ENCODE measurements at places on chromosomes 7 and 10.
A peak's percentile ranks its signal among the peaks of the same experiment; 100 is the strongest.

DNA sequence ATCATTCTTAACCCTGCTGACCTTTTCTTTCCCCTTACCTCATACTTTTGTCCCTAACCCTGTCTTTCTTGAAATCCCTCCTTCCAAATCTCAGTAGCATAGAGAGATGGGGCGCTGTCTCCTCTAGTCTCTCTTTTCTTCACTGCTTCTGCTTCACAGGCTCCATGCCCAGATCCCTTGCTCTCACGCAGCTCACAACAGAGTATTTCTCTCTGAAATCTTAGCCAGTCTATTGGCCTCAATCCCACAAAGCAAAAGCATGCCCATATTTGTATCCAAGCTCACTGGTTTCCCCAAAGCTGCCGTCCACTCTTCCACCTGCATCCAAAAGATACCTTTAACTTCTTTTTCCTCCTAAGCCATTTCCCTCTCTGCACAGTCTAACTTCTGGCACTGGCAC is 526.8 kb downstream of the PLXDC2 start:
- no peak for DNase-seq

DNA sequence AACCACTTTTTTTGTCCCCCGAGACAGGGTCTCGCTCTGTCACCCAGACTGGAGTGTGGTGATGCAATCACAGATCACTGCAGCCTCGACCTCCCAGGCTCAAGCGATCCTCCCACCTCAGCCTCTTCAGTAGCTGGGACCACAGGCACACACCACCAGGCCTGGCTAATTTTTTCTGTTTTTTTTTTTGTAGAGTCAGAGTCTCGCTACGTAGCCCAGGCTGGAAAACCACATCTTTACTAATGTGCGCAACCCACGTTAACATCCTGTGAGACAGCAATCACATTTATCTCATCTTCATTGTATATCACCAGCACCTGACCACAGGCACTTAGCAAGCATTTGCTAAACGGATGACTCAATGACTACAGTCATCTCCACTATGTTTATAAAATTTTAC is 77.8 kb upstream of the ATP6V0A4 start:
- DNase-seq: peak; percentile 74

- no peak for DNase-seq
These were observed 445.2 kb downstream of the DNAJB6 start for GRCh38 chr7:157782041-157782440.

- DNase-seq: no peak
These were observed 39.5 kb upstream of the DMBT1 start for GRCh38 chr10:122521011-122521410.

DNA sequence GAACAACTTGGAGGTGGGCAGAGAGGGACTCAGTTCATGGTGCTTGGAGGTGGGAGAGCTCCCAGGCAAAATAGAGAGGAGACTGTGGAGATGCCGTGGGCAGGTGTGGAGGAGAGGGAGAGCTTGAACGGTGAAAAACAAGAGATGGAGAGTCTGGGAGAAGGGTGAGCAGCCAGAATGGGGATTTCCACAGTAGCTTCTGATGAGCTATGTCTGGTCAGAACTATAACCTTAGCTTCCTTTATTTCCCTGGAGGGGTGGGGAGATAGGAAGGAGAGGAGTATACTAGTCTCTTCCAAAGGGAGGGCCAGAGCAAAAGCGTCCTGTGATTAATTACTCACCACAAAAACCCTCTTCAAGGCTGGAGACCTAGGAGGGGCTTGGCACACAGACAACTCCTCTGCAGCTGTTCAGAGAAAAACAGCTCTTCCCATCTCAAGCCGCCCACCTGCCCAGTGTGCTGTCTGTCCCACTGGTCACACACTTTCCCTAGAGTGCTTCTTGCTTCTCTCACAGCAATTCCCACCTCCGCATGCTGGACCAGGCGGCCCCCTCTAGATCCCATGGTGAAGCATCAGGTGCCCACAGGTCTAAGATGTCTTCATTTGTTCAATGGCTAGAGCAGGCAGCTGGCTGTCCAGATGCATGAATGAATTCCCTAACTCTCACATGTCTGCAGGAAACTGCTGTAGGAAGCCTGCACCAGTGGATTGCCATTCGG is 41.9 kb downstream of the TAS2R41 start:
- DNase-seq: no peak

DNA sequence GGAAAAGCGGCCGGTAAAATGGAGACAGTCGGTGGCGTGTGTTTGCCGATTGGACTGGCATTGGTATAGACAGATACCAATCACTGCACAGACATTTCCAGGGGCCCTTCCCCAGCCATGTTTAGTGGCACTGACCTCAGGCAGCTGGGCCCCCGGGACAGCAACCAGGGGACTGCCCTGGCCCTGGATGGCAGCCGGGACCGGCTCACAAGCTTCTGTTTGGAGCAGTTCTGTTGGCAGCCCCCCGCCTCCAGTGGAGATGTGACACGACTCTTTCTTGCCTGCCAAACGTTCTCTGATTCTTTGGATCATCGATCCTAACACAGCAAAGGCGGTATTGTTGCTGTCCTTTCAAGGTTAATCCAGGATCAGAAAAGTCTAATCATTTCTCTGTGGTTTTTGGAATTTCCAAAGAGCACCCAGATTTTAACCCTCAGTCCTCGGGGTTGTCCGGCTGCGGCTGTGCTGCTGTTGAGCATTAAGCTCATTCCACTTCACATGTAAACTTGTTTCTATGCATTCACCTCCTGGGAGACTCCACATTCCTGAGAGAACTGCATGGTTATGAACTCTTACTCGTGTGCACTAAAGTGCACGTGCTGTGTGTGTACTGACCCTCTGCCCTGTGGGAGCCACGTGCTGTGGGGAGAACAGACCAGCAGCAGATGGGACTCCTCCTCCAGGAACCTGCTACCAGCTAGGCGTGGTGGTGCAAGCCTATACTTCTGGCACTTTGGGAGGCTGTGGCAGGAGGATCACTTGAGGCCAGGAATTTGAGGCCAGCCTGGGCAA is 46.0 kb downstream of the FOXK1 start:
- no peak for DNase-seq

DNA sequence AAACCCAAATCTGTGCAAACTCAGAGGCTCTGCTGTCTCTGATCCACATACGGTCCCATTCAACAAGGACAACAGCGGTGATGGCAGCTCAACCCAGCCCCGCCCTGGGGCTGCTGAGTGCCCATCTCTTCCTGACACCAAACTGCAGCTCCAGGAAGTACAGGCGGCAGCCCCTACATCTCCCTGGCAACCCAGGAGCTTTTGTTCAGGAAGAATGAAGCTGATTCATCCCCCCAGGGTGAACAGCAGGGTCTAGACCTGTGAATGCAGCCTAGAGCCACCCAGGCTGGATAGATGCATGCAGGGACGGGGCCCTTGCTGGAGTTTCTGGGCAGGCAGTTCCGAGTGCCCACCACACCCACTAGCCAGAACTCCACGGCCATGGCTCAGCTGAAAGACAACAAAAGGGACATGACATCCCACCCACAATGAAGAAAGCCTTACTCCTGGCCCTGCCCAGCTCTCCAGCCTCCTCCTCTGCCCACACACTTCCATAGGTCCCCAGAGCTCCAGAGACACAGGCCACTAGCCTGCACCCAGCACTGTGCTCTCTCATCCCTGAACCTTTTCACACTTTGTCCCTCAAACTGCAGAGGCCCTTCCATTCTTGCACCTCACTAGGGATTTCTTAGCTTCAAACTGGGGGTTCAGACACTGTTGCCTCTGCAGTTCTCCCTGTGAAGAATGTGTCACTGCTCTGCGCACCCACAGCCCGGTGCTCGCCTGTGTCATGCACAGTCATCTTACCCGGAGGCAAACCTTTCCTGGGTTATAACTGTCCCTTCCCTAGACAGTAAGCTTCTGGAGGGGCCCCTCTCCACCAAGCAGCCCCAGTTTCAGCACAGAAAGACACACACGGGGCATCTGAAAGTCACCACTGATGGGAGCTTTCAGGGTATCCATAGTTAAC is 99.1 kb downstream of the GRID1 start:
- DNase-seq: no peak

- DNase-seq: no peak
These were observed 17.2 kb downstream of the TCF7L2 start for GRCh38 chr10:112967200-112967599.

GRCh38 chr7:121575194-121575765 is 179.2 kb upstream of the FAM3C start:
- DNase-seq: no peak

DNA sequence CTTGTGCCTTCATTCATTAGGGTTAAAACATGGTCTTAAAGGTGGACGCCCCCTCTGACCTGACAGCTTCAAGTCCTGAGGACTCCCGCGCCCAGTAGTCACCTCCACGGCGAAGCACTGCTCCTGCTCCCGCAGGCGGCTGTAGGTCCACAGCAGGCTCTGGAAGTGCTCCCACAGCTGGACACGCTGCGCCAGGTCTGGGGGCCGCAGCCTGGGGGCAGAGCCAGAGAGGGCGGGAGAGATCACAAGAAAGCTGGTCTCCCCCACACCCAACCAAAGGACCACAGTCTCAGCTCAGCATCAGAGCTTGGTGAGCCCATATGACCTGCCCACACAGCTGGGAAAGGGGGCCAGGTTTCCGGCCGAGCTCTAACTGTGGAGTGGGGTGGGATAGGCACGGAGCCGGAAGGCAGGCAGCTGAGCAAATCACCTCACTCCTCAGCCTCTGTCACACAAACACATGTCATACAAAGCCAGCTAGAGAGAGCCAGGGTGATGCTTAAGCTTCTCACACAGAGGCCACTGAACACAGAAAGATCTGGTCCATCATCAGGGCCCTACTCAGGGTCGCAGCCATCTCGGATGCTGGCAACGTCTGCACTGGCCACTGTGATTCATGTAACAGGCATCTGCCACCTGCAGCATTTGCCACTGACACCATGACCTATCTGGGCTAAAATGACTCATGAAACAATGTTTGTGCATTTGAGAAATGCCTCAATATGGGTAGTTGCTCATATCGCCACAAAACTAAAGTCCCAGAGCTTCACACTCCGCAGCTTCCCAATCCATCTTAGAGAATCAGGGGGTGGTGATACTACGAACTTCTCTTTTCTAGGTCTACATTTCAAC is 12.6 kb downstream of the HPS1 start:
- no peak for DNase-seq

GRCh38 chr7:48176356-48176893 is 5.2 kb downstream of the ABCA13 start:
- DNase-seq: no peak

- DNase-seq: no peak
These were observed 10.0 kb downstream of the SFTPD start for GRCh38 chr10:79938728-79939406.

GRCh38 chr10:71625445-71626175 is 94.0 kb downstream of the C10orf105 start:
- no peak for DNase-seq

DNA sequence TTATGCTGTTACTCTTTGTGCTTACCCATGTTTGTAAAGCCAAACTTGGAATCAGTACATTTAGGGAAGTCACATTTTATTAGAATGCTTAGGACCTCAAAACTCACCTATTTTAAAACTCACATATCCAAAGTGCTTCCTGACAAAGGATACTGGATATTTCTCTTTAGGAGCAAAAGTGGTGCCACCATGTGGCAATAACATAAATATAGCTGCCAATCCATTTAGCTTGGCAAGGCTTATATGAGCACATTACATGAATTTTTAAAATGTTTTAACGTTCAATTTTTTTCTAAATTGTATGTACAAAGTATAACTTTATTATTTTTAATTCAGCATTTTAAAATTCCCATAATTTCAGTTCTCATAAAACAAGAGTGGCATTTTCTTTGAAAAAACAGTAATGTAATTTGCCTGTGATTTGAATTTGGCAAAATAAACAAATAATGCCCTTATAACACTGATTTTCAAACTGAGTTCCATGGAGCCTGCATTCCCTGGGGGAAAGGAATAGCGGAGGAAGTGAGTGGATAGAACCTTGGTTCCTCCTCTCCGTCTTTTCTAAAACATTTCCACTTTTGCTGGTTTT is 75.4 kb downstream of the HDAC9 start:
- DNase-seq: no peak

DNA sequence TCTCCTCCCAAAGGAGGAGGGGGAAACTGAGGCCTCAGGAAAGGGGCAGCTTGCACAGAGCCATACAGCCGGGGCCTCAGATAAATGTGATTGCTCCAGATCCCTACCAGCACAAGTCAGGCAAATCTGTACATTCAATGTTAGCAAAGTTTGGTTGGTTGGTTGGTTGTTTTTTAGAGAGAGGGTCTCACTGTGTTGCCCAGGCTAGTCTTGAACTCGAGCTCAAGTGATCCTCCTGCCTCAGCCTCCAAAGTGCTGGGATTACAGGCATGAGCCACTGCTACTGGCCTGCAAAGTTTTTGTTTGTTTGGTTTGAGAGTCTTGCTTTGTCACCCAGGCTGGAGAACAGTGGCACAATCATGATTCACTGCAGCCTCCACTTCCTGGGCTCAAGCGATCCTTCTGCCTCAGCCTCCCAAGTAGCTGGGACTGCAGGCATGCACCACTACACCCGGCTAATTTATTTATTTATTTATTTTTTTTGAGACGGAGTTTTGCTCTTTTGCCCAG is 30.0 kb upstream of the TNRC18 start:
- no peak for DNase-seq

DNA sequence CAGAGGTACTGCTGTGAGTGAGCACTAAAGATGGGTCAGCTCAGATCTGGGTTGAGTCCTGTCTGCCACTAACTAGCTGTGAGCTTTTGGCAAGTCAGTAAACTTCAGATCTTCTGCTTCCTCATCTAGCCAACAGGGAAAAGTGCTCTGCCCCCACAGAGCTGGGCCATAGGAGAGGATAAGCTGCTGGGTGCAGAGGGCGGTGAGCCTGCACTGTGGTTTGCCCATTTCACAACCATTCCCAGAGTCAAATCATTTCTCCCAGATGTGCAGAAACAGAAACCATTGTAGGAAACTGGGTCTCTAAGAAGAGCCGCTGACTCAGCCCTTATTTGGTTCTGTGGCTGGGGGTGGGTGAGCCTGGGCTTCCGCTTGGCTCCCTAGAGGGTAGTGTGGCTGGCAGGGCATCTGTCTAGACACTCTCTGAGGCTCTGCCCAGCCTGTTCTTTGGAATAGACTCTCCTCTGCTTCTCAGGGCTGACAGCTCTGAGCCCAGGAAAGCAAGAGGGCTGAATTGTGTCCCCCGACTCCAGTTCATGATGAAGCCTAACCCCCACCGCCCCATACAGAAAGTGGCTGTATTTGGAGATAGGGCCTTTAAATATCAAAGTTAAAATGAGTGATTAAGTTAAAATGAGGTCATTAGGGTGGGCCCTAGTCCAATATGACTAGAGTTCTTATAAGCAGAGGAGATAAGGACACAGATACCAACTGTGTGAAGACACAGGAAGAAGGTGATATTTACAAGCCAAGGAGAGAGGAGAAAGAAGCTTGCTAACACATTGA is 29.5 kb upstream of the ARHGAP22 start:
- peak; percentile 15 for DNase-seq

DNA sequence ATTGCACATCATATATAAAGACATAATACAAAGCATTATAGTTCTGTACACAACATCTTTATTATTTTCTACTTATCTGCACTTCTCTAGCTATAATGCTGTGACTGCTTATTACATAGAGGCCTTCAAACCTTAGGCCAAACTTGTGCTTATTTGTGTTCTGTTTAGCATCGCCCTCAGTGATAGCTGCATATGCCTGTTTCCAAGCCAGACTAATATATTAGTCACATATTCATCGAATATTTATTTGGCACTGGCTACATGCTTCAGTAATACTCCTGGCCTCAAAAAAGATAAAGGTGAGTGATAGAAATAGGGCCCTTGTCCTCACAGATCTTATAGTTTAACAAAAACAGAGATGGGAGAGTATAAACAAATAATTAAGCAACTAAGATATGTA is 30.2 kb upstream of the SEMA3D start:
- no peak for DNase-seq

GRCh38 chr10:125016123-125016522 is 74.2 kb downstream of the ZRANB1 start:
- no peak for DNase-seq
